ENCODE measurements at places on chromosomes 3 and 15.

DNA sequence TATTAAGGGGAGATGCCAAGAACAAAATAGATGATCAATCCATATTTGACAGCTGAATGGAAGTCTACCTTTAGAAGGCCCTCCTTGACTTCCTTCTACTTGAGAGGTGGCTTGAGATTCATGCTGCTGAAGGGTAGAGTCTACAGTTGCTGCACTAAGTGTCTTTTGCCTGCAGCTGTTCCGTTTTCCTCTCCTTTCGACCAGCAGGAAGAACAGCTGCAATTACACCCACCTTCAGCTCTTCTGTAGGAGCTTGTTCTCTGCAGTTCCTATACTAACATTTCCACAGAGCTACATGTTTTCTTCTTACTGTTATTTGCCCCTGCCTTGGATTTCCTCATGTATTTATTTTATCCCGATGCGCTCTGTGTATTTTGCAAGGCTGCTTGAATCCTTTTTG, 79.1 kb downstream of the ARRDC4 start:
- DNase-seq, result no peak

DNA sequence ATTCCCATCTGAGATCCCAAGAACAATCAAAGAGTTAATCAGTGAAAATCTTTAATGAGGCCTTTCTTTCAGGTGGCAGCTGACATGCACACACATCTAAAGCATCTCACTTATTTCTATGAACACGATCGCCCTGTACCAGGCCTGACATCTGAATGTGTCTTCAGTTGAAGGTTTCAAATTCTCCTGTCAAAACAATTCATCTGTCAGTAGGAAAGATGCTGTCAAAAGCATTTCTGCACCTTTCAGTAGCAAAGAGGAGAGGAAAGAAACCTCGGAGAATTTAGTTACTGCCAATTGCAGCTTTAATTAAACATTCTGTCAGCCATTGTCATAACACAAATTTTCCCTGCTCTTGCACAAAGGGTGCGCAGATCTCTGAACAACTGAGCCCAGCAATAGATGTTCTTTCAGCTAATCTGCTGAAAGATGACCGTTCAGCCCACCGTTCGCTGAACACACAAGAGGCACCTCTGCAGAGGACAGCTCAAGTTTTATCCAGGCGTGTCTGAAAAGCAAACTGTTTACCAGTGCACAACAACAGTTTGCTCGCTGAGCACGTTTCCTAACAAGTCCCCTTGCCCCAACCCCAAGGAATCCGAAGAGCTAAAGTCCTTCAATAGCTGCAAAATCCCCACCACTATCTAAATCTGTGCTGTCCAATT, 34.1 kb downstream of the LRIG1 start:
- DNase-seq, result no peak

- no peak for DNase-seq
These were observed 1465.3 kb upstream of the GBE1 start for GRCh38 chr3:83226751-83227150.

DNA sequence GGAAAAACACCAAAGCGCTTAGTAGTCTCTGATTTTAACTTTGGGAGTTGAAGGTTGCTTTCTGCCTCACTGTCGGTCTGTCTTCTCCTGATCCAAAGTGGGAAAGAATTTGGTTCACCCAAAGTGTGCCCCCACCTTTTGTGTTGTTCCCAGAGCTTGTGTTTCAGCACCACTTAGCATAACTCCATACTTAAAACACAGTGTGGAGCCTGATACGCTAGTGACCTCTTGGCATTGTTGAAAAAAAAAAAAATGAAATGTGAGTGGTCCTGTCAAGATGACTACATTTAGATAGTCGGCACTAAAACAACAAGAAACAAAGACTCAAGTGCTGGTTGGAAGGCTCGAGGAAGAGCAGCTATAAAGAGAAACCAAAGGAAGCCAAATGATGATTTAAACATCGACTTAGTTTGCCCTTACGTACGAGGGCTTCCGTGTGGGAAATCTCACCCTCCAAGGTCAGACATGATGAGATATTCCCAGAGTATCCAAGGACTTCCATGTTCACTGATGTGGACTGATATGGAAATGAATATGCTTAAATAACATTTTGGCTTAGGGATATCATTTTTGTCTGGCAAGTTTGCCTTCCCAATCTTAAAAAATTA, 178.8 kb downstream of the MEIS2 start:
- no peak for DNase-seq

DNA sequence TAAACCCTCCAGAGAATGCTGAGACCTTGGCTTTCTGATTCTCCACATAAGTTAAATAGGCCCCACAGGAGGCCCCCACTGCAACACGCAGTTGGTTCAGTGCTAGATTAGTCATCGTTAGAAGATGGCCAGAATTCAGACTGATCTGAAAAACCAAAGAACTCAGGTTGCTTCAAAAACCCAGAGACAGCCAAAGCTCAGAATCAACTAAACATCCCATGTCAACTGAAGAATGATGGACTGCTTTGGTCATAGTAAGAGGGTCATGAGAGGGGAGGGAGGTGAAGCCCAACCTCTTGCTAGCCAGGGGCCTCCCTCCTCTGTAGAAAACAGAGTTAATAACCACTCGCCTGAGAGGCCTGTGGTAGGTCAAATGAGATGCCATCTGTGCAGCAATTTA, 93.1 kb downstream of the AKAP13 start:
- no peak for DNase-seq

- no peak for DNase-seq
These were observed 261.2 kb downstream of the LPP start for GRCh38 chr3:188415196-188415595.

DNA sequence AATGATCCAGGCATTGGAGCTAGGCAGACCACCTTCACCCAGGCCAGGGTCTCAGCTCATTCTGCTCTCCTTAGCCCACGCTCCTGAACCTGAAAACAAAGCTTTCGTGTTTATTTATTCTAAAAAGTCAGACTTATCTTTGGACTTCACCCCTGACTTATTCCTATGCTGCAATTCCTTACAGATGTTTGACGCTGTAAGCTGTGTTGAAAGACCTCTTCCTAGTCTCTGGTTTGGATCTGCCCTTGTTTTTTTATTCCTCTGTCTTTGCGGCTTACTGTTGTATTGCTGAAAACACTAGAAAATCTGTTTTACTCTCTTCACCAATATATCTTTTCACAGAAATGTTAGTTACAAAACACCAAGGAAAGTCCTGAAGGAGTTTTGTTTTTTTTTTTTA, 40.5 kb upstream of the LDHAL6B start:
- no peak for DNase-seq

DNA sequence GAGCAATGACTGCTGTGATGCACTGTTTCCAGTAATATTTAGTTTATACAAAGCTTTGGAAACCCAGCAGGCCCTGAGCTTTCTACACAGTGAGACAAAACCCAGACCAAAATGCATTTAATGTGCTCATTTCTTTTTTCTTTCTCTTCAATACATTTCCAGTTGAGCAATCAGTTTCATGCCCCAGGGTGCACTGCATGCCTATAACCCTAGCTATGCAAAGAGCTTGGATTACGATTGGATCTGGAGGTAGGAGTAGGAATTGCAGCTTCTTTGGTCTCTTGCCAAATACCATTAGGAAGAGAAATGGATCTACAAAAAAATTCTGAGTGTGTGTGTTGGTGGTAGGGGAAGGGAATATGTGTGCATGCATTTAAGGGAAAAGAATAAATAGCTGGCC, 1001.4 kb downstream of the SQOR start:
- DNase-seq, result no peak

GRCh38 chr3:4841225-4841624, 138.0 kb upstream of the BHLHE40 start:
- DNase-seq, result no peak

DNA sequence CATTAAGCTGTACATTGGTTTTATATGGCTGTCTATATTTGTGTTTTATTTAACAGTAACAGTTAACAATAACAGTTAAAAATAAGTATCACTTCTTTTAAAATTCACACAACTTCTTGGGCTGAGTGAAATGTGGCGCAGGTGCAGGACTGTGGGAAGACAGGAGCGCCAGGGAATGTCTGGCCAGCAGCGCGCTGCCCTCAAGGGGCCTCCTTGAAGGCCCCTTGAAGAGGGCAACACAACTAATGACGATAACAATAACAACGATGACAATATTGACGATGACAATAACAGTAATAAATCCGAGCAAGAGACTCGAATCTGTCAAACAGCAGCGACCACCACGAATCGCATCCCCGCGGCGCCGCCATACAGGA, 411 bp upstream of the PPP2R3A start:
- DNase-seq, result no peak

Measured in right renal pelvis (tissue), 4 donors.